EH (cell line): ENCODE measurements at places on chromosomes 12 and 14.

DNA sequence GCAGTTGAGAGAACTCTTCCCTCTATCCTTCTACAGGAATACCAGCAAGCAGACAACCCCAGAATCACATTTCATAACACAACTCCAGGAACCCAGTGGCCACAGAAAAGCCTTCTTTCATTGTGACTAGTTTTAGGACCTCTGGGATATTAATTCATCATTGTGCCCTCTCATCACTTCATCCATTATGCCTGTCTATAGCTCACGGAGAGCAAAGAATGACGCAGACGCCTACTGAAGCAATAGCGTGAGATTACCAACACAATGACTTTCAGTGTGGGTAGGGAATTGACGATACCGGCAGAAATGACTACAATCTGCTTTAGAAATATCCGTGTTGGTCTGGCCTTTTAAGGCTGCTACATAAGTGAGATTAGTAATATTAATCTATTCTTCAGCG, 158.1 kb upstream of the FOXG1 start:
- DNase-seq, result no peak

DNA sequence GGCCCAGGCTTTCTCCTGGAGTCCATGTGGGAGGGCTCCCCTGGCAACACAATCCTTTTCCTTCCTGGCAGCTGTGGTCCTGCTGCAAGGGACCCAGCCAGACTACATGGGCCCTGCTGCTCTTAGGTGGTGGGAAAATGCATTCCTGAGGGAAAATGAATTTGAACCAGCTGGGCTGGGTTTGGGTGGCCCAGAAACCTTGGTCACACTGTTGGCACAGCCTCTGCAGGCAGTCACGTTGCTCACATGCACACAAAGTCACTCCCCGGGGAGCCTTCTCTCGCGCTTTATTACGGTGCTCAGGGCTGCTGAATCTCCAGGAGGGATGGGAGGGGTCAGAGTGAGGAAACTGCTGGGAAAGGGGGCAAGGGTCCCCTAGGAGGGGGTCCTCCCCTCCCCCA, 17.2 kb downstream of the PLEKHG3 start:
- peak; percentile 93 for DNase-seq

DNA sequence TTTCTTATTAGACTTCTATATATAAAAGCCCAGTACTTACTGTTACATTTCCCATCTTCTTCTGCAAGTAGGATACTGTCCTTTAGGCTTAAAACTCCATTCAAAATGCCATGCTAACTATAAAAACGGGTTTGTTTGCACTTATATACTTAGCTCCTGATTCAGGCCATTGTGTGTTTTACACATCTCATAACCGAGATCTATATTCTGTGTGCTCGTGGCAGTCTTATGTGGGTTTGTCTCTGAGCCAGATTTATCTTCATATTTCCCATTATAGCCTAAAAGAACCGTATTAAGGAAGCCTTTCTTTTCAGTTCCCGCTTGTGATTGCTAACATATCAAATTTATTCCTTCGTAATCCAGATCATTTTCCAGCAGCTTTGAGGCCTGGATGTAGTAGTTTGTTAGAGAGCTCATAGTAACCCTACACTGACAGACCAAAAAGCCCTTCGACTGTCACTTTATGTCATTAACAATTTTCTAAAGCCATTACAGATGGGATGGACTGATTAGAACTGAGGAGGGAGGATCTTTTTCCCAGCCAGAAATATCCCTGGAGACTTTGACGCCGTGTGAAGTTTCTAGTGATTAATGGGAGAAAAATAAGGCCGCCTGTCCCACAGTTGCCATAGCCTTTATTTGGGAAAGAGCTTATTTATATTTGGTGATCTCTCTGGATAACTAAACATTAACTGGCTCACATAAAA, 508.5 kb downstream of the FOXG1 start:
- DNase-seq, result no peak

- DNase-seq, result no peak
Measured at GRCh38 chr12:102903337-102904007, 13.6 kb downstream of the PAH start.

- DNase-seq, result no peak
Measured at GRCh38 chr14:81429028-81429427, 28.9 kb upstream of the STON2 start.

DNA sequence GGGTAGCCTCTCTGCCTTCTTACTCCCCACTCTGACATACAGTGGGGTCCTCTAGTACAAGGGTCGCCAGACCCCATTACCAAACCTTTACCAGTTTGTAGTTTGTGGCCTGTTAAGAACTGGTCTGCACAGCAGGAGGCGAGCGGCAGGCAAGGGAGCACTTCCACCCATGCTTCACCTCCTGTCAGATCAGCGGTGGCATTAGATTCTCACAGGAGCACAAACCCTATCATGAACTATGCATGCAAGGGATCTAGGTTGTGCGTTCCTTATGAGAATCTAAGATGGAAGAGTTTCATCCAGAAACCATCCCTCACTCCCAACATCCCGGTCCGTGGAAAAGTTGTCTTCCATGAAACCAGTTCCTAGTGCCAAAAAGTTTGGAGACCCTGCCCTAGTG, 146.5 kb downstream of the HMGA2 start:
- no peak for DNase-seq

GRCh38 chr14:55912344-55912743, 205.9 kb upstream of the PELI2 start:
- no peak for DNase-seq
